GDM1 (cell line): ENCODE measurements at places on chromosomes 1 and 21.

DNA sequence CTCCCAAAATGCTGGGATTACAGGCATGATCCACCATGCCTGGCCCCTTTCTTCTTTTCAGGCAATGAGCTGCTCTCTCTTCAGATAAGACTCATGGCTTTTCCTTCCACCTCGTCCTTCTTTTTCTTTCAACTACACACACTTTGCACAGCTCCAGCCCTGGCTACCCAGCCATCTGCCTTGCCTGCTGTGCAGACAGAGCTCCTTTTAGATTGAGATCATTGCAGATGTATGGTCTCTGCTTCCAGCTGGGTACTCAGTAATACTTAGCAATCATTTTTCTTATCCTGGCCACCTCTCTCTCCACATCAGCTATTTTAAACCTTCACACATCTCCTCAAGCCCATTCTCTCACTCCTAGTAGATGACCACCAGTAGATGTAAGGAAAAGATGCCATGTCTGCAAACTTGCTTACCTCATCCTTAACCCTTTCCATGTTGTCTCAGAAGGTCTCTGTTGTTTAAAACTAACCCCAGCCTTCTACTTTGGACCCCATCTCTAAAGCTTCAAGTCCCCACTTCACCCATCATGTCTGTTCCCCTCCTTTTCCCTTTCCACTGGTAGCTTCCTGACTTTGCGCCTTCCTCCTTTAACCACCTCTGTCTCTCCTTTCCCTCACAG, 7.3 kb downstream of the RAB4A start:
- DNase-seq: no peak

- DNase-seq: no peak
These were observed 109.6 kb downstream of the TBX19 start for GRCh38 chr1:168390271-168390670.

DNA sequence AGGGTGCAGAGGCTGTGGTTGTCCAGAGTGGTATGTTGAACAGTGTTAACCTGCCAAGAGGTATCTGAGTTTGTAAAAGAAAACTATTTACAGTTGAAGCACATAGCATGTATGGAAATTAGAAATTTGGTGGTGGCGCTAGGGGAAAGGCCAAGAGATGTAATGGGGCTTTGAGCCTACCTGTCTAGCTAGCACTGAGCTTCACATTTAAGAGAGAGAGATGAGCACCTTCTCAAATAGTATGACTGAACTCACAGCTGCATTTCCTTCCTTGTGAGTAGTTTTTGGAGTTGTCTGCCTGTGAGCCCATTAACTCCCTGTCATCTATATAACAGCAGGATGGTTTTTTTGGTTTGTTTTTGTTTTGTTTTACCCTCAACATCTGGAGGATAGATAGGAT, 4.0 kb downstream of the CLIC4 start:
- no peak for DNase-seq

GRCh38 chr21:44368711-44369446, 15.5 kb downstream of the TRPM2 start:
- DNase-seq: no peak

GRCh38 chr1:239841631-239842030, 250.1 kb upstream of the FMN2 start:
- no peak for DNase-seq
